Adrenal gland (tissue), 19 donors: ENCODE measurements at places on chromosomes 5 and 9. TPM values are rescaled to one million over a fixed set of nuclear protein-coding genes. Genes with fewer than 3 reads are reported as not detected.
A peak's percentile ranks its signal among the peaks of the same experiment; 100 is the strongest.

DNA sequence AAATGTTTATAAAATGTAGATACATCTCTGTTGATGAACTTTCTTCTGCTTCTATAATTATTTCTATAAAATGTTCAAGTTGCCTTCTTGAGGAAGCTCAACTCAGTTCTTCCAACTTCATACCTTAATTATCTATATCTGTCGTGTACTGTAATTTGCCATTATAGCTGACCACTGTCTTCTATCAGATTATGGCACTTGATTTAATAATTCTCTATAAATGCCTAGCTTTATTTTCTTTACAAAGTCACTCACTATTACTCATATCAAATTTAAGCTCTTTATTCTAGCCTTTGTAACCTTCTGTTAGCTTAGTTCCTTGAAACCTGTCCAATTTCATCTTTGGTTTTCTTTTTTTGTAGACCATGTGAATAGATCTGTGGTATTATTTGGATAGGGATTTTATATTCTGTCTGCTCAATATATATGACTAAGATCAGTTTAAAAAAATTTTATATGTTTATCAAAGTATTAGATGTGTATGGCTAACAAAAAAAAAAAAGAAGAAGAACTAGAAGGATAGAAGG lies 39.5 kb downstream of the SMC5 start:
- no peak for DNase-seq
- H3K4me1 ChIP-seq: no peaks in the 10 kb centered on the region
- no peaks in the 10 kb centered on the region for H3K36me3 ChIP-seq
- no peak overlapping the region for H3K4me3 ChIP-seq

GRCh38 chr9:92180669-92181181 lies 65.5 kb upstream of the SPTLC1 start:
- H3K4me1 ChIP-seq: no peaks in the 10 kb centered on the region
- DNase-seq: peak; percentile 78
- H3K27ac ChIP-seq: no peak overlapping the region
- no peak overlapping the region for H3K4me3 ChIP-seq
- H3K36me3 ChIP-seq: no peaks in the 10 kb centered on the region

DNA sequence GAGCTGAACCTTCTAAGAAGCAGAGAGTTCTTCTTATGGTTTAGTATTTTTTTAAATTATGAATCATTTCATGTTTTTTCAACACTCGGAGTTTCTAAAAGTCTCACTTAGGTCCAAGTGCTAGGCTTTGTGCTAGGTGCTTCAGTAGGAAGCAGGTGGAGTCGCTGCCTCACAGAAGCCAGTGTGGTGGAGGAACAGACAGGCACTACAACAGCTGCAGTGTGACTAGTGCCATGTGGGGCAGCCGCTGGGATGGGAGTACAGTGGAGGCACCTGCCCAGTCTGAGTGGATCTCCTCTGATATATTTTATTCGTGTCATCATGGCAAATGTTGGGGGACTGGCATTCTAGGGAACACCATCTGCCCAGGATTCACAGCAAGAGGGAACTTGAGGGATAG lies 15.3 kb downstream of the PCDHGC5 start:
- H3K27ac ChIP-seq: no peak overlapping the region
- H3K4me1 ChIP-seq: peaks cover 20% of the 10 kb centered on the region
- DNase-seq: peak; percentile 45
- H3K36me3 ChIP-seq: no peaks in the 10 kb centered on the region
- no peak overlapping the region for H3K4me3 ChIP-seq

- H3K27me3 ChIP-seq: no peaks in the 10 kb centered on the region
- no peak for DNase-seq
- H3K4me1 ChIP-seq: no peaks in the 10 kb centered on the region
- no peaks in the 10 kb centered on the region for H3K36me3 ChIP-seq
- no peak overlapping the region for H3K27ac ChIP-seq
- no peak overlapping the region for H3K4me3 ChIP-seq
Observed at GRCh38 chr5:65548281-65548680, 14.7 kb downstream of the CENPK start.

ELAVL2 gene
- 2.1 TPM for total RNA-seq

DNA sequence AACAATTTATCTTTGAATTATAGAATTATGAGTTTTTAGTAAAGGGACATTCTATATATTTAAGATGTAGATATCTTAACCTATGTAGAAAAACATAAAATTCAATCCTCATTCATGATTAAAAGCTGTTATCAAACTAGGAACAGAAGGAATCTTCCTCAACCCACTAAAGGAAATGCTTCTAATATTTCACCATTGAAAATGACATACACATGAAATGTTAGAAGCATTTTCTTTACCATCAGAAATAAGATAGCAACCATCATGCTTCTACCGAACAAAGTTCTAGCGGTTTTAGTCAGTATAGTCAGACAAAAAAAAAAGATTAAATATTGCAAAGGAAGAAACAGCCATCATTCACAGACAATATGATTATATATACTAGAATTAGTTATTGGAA lies 32.2 kb downstream of the SHOC1 start:
- H3K4me1 ChIP-seq: peaks cover 5% of the 10 kb centered on the region
- H3K27me3 ChIP-seq: no peaks in the 10 kb centered on the region
- no peak overlapping the region for H3K27ac ChIP-seq
- no peak for DNase-seq

GRCh38 chr5:149301744-149302380 lies 30.2 kb downstream of the AFAP1L1 start:
- H3K4me1 ChIP-seq: no peaks in the 10 kb centered on the region

GABRA1 gene
- not detected for total RNA-seq

DNA sequence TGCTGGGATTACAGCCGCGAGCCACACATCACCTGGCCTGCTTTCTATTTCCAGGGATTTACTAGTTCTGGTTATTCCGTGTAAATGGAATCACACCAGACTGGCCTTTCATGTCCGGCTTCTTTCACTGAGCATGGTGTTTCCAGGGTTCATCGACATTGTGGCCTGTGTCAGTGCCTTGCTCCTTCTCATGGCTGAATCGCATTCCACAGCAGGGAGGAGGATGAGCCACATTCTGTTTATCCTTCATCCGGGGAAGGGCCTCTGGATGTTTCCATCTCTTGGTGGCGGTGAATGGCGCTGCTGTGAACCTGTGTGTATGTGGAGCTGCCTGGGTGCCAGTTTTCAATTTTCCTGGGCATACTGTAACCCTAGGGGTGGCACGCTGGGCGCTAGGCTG lies 58.7 kb upstream of the RNU6ATAC start:
- H3K27me3 ChIP-seq: no peaks in the 10 kb centered on the region
- no peak overlapping the region for H3K4me3 ChIP-seq
- H3K36me3 ChIP-seq: no peaks in the 10 kb centered on the region

PLAC8L1 gene
- total RNA-seq: 0.56 TPM

DNA sequence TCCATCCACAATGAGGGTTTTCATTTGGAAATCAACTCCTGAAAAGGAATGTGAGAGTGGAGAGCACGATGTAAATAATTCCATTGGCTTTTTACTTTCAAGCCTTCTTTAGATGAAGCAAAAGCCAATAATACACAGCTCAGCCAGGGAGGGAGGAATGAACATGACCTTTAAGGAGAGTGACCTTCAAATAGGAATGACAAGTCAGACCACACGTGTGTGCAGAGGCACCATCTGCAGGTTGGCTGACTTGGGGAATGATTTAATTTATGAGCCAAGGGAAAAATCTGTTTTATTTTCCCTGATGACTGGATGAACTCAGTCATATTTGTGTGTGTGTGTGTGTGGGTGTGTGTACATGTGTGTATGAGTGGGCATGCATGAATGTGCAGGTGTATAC lies 64.5 kb downstream of the RASEF start:
- DNase-seq: no peak
- no peak overlapping the region for H3K27ac ChIP-seq
- no peak overlapping the region for H3K4me3 ChIP-seq
- no peaks in the 10 kb centered on the region for H3K36me3 ChIP-seq

GRCh38 chr5:173015192-173015591 lies 31.6 kb downstream of the ATP6V0E1 start:
- peak; percentile 16 for DNase-seq
- no peak overlapping the region for H3K4me3 ChIP-seq
- peaks cover 49% of the 10 kb centered on the region for H3K4me1 ChIP-seq
- H3K27me3 ChIP-seq: no peaks in the 10 kb centered on the region
- H3K27ac ChIP-seq: peak overlapping the region; percentile 85
- no peaks in the 10 kb centered on the region for H3K36me3 ChIP-seq

TEX48 gene
- total RNA-seq: not detected

GRCh38 chr5:98320343-98320742 lies 453.1 kb upstream of the RGMB start:
- DNase-seq: no peak
- H3K4me3 ChIP-seq: no peak overlapping the region
- H3K27me3 ChIP-seq: no peaks in the 10 kb centered on the region
- H3K4me1 ChIP-seq: no peaks in the 10 kb centered on the region
- no peaks in the 10 kb centered on the region for H3K36me3 ChIP-seq

N4BP3 gene
- total RNA-seq: 0.70 TPM

GRCh38 chr5:149766460-149767280 lies 36.6 kb downstream of the PPARGC1B start:
- no peak for DNase-seq
- H3K27me3 ChIP-seq: no peaks in the 10 kb centered on the region
- H3K27ac ChIP-seq: no peak overlapping the region
- no peaks in the 10 kb centered on the region for H3K4me1 ChIP-seq
- no peak overlapping the region for H3K4me3 ChIP-seq

- H3K27ac ChIP-seq: no peak overlapping the region
Observed at GRCh38 chr9:82668689-82669199, 394.2 kb downstream of the RASEF start.

DNA sequence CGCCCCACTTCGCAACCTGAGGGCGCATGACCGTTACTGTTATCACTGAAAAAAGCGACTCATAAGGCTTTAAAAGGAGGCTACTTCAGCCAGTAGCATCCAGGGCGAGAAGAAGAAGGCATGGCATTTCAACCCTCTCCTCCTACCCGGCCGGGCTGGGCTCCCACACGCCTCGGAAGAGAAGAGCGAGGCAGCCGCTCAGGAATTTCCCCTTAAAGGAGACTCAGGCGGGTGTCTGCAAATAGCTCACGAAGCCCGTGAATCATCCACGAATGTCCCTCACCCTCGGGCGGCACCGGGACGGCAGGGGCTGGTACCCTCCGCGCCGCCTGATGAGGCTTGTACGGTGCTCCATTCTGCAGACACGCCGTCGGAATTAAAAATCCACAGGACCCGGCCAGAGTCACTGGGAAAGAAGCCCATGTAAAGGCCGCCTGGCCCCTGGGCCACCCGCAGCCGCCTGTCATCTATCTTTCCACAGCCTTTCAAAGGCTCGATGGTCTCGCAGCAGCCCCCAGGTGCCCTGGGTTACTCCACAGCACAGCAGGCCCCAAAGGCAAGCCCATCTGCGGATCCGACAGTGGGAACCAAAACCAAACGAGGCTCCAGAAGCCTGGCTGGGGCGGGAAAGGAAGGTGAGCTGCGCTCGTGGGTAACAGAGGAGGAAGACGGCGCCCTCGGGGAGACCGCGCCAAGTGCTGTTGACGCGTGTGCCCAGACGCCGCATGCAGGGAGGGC lies 11.8 kb downstream of the SLC12A7 start:
- H3K27me3 ChIP-seq: no peaks in the 10 kb centered on the region
- DNase-seq: no peak
- peaks cover 18% of the 10 kb centered on the region for H3K4me1 ChIP-seq
- no peaks in the 10 kb centered on the region for H3K36me3 ChIP-seq
- H3K27ac ChIP-seq: no peak overlapping the region

RASEF gene
- total RNA-seq: 1.1 TPM

CCL28 gene
- 0.65 TPM for total RNA-seq

DNA sequence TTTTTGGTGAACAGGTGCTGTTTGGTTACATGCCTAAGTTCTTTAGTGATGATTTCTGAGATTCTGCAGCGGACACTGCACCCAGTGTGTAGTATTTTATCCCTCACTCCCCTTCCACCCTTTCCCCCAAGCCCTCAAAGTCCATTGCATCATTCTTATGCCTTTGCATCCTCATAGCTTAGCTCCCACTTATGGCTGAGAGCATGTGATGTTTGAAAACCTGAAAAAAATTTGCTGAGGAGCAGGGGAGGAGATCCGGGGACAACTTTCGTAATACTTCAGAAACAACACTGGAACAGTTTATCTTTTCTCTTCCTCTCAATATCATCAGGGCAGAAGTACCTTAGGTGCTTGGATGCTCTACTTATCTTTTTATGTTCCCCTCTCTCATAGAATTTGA lies 226.4 kb downstream of the ADAMTS6 start:
- no peaks in the 10 kb centered on the region for H3K36me3 ChIP-seq
- DNase-seq: no peak
- no peak overlapping the region for H3K27ac ChIP-seq
- no peaks in the 10 kb centered on the region for H3K27me3 ChIP-seq

GRCh38 chr9:107786561-107786960 lies 297.0 kb upstream of the KLF4 start:
- no peaks in the 10 kb centered on the region for H3K36me3 ChIP-seq
- no peak overlapping the region for H3K27ac ChIP-seq
- H3K27me3 ChIP-seq: no peaks in the 10 kb centered on the region
- DNase-seq: no peak
- no peak overlapping the region for H3K4me3 ChIP-seq

DNA sequence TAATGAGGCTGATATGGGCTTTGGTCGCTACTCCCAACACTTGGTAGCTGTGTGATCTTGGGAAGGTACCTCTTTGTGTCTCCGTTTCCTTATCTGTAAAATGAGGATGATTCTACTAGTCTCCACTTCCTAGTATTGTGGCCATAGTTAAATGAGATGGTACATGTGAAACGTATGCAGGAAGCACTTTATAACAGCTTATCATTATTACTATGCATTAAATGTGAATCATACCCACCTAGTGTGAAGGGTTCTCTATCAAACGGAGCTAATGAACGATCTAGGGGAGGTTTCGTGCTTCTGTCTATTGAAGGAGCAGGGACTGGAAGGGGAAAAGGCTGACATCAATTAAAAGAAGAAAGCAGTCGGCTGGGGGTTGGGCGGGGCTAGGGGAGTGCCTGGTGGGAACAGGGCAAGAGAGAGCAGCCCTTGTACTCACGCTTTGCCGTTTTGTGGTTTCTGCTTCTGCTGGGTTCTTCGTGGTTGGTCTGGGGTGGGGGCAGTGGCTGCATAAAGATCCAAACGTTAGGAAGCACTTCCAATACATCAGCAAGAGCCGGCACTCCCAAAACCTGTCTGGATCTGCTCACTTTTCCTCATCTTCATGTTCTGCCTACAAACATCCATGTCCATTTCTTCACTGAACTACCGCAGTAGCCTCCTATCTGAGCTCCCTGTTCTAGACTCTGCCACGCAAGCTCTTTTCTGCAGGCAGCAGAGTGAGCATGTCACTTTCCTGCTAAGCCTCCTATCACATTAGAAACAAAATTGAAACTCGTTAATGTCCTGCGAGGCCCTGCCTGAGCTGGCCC lies 30.8 kb downstream of the LCP2 start:
- no peak overlapping the region for H3K27ac ChIP-seq
- peaks cover 8% of the 10 kb centered on the region for H3K4me1 ChIP-seq
- H3K4me3 ChIP-seq: no peak overlapping the region

PROB1 gene
- total RNA-seq: 8.1 TPM

- H3K27me3 ChIP-seq: no peaks in the 10 kb centered on the region
- H3K36me3 ChIP-seq: no peaks in the 10 kb centered on the region
- H3K27ac ChIP-seq: no peak overlapping the region
- no peaks in the 10 kb centered on the region for H3K4me1 ChIP-seq
- H3K4me3 ChIP-seq: no peak overlapping the region
Observed at GRCh38 chr5:10673017-10673389, 88.0 kb downstream of the DAP start.

GRCh38 chr5:14426521-14426920 lies 155.1 kb upstream of the OTULINL start:
- no peak for DNase-seq
- no peaks in the 10 kb centered on the region for H3K4me1 ChIP-seq
- no peaks in the 10 kb centered on the region for H3K36me3 ChIP-seq
- no peak overlapping the region for H3K4me3 ChIP-seq

GRCh38 chr5:117118499-117118898 lies 543.9 kb upstream of the SEMA6A start:
- no peaks in the 10 kb centered on the region for H3K36me3 ChIP-seq
- H3K27me3 ChIP-seq: no peaks in the 10 kb centered on the region
- no peak for DNase-seq
- H3K27ac ChIP-seq: no peak overlapping the region
- H3K4me3 ChIP-seq: no peak overlapping the region

RETREG1 gene
- total RNA-seq: 1.5 TPM
